ENCODE measurements at places on chromosomes 16 and 17.

DNA sequence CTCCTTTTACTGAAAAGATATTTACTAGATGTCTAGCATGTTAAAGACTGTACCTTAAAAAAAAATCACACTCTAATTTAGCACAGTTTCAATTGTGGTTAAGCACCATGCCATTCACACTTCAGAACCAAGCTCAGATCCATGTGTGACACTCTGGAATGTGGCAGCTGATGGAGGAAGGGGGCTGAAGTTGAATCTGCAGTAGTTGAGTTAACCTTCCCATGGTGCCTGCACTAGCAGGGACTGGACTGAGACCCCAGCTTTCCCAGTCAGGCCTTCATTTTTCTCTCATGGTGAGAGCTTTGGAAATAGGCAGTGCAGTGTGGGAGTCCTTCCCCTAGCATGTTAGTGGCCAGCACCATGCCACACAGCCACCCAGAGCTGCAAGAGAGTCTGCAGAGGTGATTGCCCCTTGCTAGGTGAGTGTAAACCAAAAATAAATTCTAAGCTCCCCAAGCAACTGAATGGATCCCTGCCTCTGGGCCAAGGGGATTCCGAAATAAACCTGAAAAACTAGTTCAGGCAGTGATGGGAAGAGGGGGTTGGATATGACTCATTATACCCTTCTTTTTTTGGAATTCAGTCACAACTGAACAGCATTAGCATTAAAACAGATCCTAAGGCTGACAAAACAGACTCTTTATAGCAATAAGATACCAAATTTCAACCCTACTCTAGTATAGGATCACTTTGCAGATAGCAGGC lies 208.5 kb downstream of the WWOX start:
- DNase-seq, result no peak

DNA sequence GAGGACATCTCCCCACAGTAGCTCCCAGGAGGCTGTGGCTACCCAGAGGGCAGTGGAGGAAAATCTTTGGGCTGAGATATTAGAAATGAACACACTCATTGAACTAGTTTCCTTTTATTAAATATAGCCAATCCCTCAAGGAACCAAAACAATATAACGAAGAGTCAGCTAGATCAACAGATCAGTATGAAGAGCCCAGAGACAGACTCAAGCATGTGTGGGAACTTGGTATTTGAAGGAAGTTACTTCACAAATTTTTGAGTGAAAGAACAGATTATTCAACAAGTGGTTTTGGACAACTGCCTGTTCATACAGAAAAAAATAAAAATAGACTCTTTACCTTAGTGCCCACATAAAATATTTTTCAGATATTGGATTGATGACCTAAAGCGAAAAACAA lies 183.6 kb upstream of the PMFBP1 start:
- no peak for DNase-seq

GRCh38 chr17:7883781-7884386 lies 4.7 kb upstream of the CHD3 start:
- DNase-seq, result peak; percentile 34

DNA sequence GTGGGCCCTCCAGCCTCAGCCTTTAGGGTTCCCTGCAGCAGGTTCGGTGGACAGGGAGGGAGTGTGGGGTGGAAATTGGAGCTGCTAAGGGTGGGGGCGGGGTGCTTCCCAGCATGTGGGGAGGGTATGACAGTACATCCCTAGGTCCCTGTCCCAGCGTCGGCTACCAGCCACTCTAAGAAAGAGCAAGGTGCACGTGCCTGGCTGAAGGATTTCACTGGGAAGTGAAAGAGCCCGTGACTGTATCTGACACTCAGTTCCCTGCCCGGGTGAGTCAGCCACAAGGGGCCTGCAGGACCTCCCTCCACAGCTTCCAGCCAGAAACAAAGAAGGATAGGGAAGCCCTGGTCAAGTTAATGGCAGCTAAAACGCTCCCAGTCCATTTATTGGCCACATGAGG lies 4.1 kb downstream of the SNRNP25 start:
- no peak for DNase-seq

- no peak for DNase-seq
Observed at GRCh38 chr17:71337938-71338337, 782.9 kb upstream of the SOX9 start.

- no peak for DNase-seq
Observed at GRCh38 chr16:25996052-25996451, 304.3 kb downstream of the HS3ST4 start.

DNA sequence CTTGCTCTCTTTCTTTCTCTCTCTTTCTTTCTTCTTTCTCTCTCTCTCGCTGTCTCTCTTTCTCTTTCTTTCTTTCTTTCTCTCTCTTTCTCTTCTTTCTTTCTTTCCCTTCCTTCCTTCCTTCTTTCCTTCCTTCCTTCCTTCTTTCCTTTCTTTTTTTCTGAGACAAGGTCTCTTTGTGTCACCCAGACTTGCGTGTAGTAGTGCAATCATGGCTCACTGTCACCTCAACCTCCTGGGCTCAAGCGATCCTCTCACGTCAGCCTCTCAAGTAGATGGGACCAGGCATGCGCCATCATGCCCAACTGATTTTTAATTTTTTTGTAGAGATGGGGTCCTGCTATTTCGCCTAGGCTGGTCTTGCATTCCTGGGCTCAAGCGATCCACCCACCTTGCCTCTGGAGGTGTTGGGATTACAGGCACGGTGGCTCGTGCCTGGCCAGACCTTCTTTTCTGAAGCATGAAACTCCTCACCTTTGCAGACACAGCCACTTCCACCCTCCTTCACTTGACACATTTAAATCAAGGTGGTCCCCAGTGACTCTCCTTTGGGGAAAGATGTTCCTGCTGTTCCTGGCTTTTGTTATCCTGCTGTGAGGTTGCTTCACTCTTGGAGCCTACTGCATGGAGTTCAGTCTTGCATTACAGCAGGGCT lies 26.8 kb upstream of the NKD1 start:
- no peak for DNase-seq

DNA sequence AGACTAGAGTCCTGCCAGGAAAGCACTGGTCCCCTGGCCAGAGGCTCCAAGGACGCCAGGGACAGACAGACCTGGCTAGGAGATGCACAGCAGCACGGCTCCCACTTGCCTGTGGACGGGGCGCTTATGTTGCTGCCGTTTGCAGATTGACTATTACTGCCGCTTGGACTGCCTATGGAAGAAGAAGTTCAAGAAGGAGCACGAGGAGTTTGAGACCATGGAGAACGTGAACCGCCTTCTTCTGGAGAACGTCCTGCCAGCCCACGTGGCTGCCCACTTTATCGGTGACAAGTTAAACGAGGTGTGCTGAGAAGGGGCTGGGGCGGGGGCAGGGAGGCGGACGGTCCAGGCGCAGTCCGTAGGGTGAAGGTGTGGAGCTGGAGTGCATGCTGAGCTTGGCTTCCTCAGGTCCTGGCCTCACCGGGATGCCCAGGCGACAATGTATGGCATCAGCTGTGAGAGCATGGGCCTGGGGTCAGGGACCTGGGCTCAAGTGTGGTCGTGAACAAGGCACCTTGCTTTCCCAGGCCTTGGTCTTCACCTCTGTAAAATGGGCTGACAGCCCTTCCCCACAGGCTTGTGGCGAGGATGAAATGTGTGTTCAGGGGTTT lies 45.6 kb downstream of the ADCY7 start:
- DNase-seq, result no peak

DNA sequence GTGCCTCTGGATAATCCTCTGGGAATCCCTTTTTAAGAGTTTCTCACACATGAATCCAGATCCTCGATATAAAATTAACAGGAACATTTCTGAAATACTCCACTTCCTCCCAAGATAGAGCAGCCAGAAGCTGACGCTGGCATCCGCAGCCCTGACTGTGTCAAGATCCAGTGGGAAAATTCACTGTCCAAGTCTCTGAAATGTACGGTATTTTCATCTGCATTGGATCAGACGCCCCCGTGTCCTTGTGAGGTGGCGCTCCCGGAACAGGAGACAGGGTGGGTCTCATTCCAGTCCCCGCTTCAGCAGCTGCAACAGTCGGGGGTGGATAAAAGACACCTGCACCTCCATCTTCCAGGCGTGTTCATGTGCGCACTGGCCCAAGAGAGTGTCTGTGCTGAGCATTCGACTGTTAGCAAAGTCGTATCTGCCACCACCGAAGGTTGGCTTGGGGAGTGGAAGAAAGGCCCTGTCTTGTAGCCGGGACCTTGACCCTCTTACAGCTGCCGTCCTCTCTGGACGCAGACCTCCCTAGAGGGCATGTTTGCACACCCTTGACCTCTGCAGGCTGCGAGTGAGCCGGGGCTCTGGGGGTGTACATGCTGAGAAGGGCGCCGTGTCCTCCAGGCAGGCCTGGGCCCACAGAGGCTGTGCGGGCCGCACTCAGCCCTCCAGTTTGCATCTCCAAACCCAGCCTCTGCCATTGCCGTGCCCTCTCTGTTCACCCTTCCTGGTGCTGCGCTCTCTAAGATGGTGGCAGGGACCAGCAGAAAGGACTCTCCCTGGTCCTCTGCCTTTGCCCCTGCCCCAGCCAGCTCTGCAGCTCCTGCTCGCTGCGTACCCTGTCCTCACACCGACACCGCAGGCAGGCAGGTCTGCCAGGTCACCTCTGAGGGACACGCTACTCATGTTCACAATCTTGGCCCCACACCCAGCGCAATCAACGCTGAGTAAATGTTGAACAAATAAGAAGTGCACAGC lies 72.0 kb upstream of the CHMP6 start:
- no peak for DNase-seq

DNA sequence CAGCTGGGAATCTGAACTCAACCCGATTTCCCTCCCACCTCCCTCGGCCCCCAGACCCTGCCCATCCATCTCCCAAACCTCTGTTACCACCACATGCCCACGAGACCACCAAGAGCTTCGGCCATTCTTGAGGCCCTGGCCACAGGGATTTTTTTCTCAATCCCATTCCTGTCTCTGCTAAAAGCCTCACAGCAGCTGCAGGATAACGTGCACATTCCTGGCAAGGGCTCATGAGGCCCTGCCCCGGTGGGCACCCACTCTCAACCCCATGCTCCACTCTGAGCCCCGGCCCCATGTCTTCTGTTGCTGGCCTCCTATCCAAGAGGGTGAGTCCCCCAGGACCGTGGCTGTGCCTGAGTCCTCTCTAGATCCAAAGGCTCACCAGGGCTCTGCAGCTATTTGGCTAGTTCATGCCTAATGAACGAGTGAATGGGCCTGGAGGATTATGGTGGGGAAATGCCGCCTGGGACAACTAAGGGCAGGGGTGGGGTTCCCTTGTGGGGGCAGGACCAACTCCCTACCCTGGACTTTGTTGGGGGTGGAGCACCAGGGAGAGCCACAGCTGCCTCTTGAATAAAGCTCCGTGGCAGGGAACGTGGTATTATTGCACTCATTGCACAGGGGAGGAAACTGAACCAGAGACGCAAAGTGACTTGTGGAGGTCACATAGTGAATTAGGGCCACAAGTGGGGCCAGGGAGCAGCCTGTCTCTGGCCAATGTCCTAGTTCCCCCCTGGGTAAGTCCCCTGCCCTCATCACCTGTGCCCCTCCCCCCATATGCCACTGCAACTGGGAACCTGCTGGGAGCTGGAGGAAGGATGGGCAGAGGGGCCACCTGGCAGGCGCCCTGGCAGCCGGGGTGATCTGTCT lies 113.8 kb upstream of the SMURF2 start:
- DNase-seq, result no peak

GRCh38 chr16:53913099-53913870 lies 209.3 kb downstream of the FTO start:
- DNase-seq, result no peak

- DNase-seq, result no peak
Observed at GRCh38 chr16:85988723-85989313, 89.9 kb downstream of the IRF8 start.

- DNase-seq, result no peak
Observed at GRCh38 chr16:1077877-1078578, 5.5 kb downstream of the SSTR5 start.

- no peak for DNase-seq
Observed at GRCh38 chr16:1198194-1198593, 26.9 kb downstream of the TPSG1 start.

DNA sequence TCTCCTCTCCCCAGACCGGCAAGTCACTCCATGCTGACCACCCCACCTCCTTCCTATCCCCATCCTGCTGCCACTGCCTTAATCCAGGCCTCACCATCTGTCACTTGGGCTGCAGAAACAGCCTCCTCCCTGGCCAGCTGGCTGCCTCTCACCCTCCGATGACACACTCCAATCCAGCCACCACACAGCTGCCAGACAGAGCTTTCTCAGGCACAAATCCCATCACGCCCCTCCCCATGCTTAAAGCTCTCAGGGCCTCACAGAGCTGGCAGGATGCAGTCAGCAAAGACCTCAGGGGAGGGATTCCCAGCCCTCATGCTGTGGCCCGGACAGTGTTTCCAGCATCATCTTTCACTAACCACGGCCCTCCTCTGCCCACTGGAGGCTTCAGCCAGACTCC lies 13.7 kb downstream of the CAMKK1 start:
- DNase-seq, result no peak

DNA sequence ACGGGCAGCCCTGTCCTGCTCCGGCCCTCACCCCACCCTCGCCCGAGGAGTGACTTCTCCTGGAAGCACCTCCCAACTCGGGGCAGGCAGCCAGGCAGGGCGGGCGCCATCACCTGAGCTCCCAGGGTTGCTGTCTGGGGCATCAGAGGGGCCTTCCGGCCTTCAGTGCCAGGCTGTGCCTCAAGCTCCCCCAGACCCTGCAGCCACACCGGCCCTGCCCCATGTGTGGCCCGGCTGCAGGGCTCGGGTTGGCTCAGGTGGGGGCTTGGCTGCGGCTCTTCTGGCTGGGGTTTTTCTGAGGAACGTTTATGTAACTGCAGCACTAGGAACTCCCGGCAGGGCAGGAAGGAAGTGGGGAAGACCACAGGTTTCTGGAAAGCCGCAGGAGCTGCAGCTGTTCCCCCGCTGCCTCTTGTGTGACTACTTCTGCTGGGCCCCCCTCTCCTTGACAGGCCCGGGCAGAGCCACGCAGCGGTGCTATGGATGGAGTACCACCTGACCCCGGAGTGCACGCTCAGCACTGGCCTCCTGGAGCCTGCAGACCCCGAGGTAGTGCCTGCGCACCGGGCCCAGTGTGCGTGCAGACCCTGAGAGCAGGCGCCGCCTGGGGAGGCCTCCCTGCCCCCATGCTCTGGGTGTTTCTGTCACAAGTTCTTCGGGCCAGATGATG lies 45.6 kb downstream of the PRMT7 start:
- peak; percentile 30 for DNase-seq

DNA sequence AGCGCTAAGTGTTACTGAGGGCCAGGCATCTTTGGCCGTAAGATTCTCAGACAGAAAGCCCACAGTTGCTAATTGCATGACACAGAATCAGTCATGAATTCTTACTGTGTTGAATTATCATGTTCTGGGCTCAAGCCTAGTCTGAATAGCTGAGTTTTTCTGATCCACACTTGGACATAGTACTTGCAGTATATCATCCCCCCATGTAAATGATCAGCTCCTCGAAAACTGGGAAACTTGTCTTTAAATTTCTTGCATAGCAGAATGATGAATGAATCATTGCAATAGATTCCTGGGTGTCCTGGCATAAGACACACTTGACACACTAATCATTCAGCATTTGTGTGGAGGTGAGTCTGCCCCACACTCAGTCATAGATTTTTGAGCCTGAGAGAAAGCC lies 2.2 kb downstream of the MLYCD start:
- DNase-seq, result no peak

DNA sequence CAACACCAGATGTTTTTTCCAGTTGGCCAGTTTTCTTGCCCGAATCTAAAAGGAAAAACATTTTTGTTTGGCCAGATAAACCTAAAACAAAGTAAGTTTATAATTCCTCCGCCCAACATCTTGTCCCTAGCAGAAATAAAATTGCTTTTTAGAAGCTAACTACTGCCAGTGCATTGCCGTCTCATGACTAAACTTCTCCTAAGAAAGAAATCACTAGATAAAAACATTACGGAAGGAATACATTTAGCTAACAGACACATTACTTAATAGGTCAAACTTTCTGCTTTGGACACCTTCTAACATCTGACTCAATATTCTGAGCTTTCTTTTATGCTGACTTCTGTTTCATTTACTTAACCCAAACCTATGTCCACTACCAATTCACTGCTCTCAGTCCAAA lies 36.2 kb downstream of the FBXL20 start:
- no peak for DNase-seq
